Urinary bladder (tissue), 4 donors: ENCODE measurements at places on chromosomes 3 and 15. TPM values are rescaled to one million over a fixed set of nuclear protein-coding genes. Genes with fewer than 3 reads are reported as not detected.

Gene CHRFAM7A
- 3.6 TPM for total RNA-seq

Gene GALNT15
- total RNA-seq, result 6.0 TPM

Gene NR1I2
- total RNA-seq, result 0.11 TPM

Gene VGLL4
- 77.1 TPM for total RNA-seq

Gene LHFPL4
- 0.58 TPM for total RNA-seq

Gene ARIH2
- total RNA-seq, result 71.6 TPM

Gene CD200
- 23.0 TPM for total RNA-seq

Gene ZNF662
- total RNA-seq, result 22.5 TPM

Gene SENP8
- 2.6 TPM for total RNA-seq

Gene CADM2
- 2.7 TPM for total RNA-seq

Gene CLEC3B
- 89.4 TPM for total RNA-seq

Gene CCR1
- 7.7 TPM for total RNA-seq

Gene CCR3
- not detected for total RNA-seq

Gene DUOXA2
- 0.42 TPM for total RNA-seq

Gene SCAMP5
- 6.9 TPM for total RNA-seq

Gene TRPM1
- total RNA-seq, result not detected

Gene ALS2CL
- total RNA-seq, result 10.4 TPM

Gene EPHA6
- total RNA-seq, result 15.9 TPM

Gene SEC22A
- total RNA-seq, result 65.4 TPM

Gene HIGD2B
- total RNA-seq, result not detected

Gene NXPE3
- total RNA-seq, result 9.3 TPM

Gene RARRES1
- 26.3 TPM for total RNA-seq

Gene SLC9C1
- 1.9 TPM for total RNA-seq

Gene GASK1A
- 25.1 TPM for total RNA-seq

Gene GHSR
- total RNA-seq, result not detected

Gene IQCH
- 4.8 TPM for total RNA-seq

Gene TMEM62
- total RNA-seq, result 22.6 TPM

Gene ARPP19
- total RNA-seq, result 170 TPM

Gene SEMA7A
- total RNA-seq, result 5.3 TPM
